ENCODE measurements at places on chromosomes 2 and 18.

- DNase-seq: no peak
Measured at GRCh38 chr18:42814618-42815017, 300.9 kb downstream of the RIT2 start.

GRCh38 chr18:25062720-25063119, 289.2 kb downstream of the ZNF521 start:
- DNase-seq: no peak

DNA sequence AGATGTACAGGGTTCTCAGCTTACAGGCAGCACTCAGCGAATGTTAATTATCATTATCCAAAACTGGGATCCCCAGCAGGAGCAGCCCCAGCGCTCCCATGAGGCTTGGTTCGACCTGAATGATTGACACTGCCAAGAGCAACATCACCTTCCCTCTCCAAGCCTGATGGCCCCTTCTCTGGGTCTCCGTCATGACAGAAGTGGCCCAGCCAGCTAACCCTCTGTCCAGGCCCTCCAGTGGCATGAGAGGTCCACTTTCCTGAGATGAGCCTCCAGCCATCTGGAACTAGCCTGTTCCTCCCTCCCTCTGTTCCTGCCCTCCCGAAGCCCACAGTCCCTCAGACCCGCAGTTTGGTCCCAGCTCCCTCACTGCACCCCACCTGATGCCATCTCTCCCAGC, 97.0 kb upstream of the RAB6C start:
- no peak for DNase-seq

- peak; percentile 11 for DNase-seq
Measured at GRCh38 chr2:26942543-26943295, 27.7 kb upstream of the MAPRE3 start.

DNA sequence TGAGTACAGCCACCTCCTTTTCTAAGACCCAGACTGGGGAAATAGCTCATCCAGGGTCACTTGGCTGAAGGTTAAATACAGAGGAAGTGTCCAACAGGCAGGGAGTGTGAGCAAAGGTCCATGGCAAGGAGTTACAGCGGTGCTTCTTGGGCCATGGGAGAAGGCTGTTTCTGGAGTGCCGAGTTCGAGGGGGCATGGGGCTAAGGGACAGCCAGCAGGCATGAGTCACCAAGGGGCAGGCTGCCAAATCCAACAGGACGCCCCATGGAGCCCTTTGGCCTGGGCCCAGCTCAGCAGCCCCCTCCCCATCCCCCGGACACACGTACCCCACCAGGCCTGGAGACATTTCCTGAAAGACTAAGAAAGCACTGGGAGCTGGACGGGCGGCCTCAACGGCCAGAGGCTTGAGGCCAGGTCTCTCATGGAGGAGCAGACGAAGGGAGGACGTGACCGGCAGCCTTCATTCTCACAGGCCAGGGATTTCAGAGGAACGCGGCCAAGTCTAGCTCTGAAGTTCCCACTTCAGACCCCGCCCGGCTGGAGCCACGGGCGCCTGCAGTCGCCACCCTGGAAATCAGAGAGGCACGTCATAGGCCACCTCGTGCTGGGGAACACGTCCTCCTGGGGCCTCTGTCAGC, 160.4 kb downstream of the SMAD7 start:
- DNase-seq: no peak

DNA sequence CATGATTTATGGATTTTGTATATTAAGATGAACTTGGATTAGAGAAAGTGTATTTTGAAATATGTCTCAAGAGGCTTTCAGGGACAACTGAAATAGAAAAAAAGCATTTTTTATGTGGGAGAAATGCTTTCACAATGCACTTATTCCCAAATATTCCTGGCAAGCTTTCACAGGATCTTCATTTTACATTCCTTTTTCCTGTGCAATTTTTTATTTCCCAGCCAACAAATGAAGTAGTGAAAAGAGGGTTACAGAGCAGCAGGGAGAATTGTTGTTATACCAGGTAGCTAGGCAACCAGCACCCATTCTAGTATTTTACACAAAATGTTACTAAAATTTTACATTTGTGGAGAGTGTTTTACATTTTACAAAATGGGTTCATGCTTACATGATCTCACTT, 167.0 kb upstream of the RPRM start:
- no peak for DNase-seq

DNA sequence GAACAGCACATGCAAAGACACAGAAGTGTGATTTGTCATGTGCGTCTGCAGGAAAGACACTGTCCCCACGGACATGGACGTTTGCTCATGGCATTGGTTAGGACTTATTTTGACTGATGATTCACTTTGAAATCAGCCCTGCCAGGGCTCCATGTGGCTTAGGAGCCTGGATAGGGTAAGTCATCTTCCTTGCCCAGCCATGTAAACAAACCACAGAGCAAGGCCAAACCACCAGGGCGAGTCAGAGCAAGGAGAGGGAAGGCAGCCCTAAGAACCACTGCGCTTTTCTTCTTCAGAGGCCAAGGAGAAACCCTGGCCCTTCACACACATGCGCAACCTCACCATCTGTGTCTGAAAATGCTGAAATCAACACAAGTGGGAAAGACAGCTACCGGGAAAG, 88.8 kb downstream of the GFPT1 start:
- DNase-seq: no peak

- no peak for DNase-seq
Measured at GRCh38 chr18:63229971-63230370, 89.6 kb downstream of the BCL2 start.

All from NCI-H2107 (cell line).